ENCODE measurements at places on chromosomes 3 and 15.

GRCh38 chr15:70722266-70723121 is 40.9 kb downstream of the UACA start:
- DNase-seq: no peak

DNA sequence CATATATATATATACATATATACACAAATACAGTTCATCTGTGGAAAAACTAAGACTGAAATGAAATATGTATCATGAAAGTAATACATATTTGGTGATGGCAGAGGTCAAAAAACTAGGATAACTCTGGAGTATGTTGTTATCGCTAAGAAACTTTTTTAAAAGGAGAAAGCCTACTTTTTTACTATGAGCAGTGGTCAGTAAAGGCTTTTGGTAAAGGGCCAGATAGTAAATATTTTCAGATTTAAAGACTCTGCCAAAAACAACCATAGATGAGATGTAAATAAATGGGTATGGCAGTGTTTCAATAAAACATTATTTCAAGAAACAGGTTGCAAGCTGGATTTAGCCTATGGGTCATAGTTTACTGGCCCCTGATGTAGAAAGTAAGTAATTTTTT is 93.8 kb upstream of the TGFBR2 start:
- no peak for DNase-seq

DNA sequence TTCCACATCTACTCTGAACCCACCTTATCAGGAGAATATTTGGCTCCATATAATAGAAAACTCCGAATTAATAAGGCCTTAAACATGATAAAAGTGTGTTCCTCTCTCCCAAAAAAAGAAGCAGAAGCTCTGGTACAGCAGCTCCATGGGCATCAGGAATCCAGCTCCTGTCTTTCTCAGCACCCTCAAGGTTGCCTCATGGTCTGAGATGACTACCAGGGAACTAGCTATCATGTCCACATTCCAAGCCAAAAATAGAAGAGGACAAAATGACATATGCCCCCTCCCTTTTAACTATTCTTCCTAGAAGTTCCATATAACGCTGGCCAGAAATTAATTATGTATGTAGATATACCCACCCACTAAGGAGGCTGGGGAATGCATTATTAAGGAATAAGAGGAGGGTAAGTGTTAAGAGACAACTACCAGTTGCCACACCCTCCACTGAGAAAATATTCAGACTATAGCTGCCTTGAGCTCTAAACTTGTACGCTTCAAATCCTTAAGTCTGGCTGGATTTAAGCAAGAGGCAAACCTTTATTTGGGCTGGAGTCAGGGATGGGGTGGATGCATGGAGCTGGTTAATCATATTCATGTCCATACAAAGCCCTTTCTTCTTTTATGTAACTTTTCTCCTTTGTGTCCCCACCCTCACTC is 35.8 kb upstream of the CTDSPL start:
- no peak for DNase-seq

GRCh38 chr3:109028753-109029152 is 75.1 kb upstream of the GUCA1C start:
- DNase-seq: no peak

DNA sequence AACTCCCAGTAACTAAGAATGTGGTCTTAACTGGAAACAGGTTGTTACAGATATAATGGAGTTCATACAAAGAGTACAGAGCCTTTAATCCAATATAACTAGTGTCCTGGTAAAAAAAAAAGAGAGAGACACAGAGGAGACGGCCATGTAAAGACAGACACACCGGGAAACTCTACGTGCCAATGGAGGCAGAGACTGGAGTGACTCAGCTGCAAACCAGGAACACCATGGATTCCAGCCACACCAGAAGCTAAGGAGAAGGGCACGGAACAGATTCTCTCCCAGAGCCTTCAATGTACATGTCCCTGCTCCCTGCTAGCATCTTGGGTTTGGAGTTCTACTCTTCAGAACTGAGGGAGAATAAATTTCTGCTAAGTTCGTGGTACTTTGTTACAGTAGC is 4.5 kb downstream of the RNF168 start:
- DNase-seq: no peak

Measured in NCI-H446 (cell line).